CMK (cell line): ENCODE measurements at places on chromosomes 3 and 15.
A peak's percentile ranks its signal among the peaks of the same experiment; 100 is the strongest.

DNA sequence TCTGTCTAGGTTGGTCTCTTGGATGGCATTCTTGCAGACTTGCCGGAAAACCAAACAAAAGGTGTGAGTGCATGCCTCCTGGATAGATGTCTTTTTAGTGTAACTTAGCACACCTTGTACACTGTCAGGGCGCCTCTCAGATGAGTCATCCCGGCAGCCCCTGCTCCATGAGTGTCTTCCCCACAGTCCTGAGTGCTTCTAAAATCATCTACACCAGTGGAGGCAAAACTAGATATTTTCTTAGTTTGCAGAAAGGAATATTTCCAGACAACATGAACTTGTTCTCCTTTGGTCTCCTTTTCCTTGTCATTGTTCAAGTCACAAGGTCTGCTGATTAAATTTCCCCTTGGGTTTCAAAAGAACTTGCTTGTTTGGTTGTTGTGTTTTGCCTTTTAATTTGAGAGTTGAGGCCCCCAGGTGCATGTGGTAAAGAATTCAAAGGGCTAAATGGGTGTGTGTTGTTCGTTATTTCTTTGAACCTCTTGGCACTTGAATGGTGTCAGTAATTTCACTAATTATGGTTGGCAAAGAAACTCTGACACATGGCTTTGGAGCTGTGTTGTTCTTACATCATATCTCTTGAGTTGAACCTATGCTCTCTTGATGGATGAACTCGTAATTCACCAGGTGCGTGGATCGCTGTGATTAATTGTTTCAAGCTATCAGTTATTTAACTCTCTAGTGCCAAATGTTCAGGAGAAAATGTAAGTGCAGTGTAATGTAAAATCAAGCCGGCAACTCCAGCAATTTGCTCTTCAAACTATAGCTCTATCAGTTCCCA is 98.2 kb downstream of the IGF1R start:
- no peak for DNase-seq

GRCh38 chr15:42385980-42386700 is 26.8 kb downstream of the CAPN3 start:
- peak; percentile 22 for DNase-seq

GRCh38 chr3:128343287-128344051 is 123.2 kb downstream of the DNAJB8 start:
- no peak for DNase-seq

- no peak for DNase-seq
Observed at GRCh38 chr3:187935623-187936156, 190.4 kb upstream of the BCL6 start.

DNA sequence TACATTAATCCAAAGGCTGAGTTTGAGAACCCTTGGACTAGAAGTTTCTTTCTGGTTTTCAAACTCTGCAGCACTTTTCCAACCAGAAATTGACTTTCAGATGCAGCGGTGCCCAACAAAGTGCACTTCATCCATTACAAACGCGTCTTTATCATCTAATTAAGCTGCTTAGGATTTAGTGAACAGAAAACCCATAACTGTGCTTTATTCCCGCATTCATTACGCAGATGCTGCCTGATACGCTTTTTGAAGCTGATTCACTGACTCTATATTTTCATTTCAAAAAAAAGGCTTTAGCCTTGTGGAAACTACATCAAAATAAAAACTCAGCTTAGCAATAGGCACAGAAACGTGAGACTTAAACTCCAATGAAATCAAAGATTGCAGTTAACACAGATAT is 69.8 kb upstream of the CTXND1 start:
- no peak for DNase-seq

DNA sequence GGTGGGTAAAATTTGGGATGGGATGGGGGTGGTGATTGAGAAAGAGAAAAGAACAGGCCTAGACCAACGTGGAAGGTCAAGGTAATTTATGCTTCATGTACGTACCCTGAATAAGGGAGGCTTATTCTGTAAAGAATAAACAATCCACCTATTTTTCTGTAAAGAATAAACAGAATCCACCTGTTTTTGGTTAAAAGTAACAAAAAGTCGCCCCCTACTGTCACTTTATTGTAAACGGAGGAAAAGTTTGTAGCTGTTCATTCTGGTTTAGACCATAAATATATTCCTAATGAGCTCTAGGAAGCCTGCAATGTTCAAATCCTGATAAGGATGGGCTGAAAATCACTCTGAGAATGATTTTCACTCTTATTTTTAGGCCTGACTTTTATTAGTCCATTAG is 23.5 kb upstream of the SQOR start:
- no peak for DNase-seq

DNA sequence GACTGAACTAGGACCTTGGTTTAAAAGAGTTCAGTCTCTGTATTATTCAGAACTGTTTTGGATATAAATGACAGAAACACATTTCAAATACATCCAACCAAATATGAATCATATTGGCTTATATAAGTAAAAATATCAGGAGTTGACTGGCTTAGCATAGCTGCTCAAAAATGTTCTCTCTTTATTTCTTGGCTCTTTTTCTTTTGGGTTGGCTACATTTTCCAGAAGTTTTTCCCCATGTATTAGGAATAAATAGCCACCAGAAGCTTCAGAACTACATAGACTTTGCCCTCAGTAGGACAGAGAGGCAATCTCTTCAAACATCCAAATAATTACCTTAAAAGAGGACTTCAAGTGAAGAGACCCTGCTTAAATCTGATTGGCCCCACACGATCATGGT is 32.7 kb downstream of the KCNMB2 start:
- no peak for DNase-seq

DNA sequence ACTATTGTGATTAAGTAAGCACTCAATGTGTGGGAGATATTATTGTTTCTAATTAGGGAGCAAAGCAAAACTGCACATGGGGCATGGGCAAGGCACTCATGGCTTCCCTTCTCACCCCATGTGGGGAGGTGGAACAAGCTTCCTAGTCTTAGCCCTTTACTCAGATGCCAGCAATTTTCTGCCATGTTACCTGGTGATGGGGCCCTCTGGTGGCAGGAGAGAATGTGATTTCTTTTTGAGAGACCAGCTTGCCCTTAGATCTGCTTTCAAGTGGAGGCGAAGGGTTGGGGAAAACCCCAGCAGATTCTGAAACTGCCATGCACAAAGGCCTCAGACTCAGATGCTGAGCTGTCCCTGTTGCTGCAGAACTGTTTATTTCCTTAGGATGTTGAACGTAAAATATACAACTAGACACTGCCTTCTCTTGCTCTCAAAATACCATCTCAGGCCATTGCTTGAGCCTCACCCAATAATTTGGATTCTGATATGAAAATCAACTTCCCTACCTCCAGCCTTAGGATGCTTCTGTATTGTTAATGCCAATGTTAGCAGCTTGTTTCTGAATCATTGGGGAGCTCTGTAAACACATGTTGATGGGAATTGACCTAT is 130.2 kb upstream of the TPRG1 start:
- no peak for DNase-seq

- no peak for DNase-seq
Observed at GRCh38 chr3:12791430-12791829, 5.0 kb upstream of the CAND2 start.

GRCh38 chr3:3191675-3192285 is 12.3 kb upstream of the CRBN start:
- peak; percentile 86 for DNase-seq

DNA sequence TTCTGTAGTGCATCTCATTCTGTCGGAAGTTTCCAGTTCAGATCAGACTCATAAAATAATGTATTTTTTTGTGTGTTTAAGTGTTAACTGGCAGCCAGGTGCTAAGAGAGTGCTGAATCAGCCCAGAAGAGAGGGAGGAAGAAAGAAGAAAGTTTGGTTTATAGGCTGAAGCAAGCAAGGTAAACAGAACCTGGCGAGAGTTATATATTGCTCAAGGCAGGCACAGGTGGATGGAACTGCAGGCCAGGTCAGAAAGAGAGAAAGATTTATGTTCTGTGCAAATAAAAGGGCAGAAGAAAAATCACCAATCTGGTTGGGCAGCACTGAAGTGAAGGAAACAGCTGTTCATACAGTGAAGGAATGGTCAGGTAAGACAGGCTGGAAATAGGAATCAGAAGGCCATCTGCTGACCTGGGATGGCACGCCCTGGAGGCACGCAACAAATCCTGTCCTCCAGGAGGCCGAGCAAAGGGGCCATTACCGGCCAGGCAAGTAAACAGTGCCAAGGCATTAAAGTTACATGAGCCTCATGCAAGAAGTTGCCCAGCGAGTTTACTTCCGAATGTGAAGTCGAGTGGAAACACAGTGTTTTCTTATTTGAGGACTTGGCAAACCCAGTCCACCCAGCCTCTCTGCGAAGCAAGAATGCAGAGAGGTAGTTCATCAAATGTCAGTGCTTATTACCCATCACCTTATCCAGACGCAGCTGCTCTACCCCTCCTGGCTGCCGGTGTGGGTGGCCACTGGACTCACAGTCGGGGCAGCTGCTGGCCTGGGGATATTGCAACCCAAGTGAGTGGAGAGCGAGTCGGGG is 309.8 kb downstream of the VPS13C start:
- no peak for DNase-seq

GRCh38 chr15:83846847-83847246 is 192.9 kb downstream of the ADAMTSL3 start:
- DNase-seq: no peak

- no peak for DNase-seq
Observed at GRCh38 chr3:9653565-9654248, 4.4 kb downstream of the MTMR14 start.

- no peak for DNase-seq
Observed at GRCh38 chr15:83650831-83651230, 3.1 kb upstream of the ADAMTSL3 start.

- DNase-seq: no peak
Observed at GRCh38 chr3:171039674-171040073, 13.2 kb upstream of the SLC2A2 start.

DNA sequence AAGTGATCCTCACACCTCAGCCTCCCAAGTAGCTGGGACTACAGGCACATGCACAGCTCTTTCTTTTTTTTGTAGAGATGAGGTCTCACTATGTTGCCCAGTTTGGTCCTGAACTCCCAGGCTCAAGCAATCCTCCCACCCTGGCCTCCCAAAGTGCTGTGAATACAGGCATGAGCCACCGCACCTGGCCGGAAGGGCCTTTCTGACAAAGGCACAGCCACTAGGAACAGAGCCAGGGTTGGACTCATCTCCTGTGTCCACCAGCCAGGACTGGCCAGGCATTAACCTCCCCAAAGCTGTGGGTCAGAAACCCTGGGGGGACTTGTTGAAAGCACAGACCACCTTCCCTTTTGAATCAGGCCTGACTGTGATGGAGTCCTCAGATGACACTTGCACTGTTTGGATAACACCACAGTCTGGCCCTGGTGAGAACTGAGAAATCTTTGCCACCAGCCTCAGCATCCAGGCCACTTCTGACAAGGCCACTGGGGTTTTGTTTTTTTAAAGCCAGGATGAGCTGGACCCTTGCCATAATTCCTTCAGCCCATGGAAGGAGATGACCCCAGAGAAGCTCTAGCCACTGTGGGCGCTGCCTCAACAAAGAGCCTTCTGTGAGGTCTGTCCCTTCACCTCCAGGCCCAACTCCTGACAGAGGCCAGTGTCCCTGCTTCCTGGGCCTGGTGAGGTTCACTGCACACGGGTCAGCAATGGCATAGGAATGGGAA is 4.8 kb downstream of the TKT start:
- no peak for DNase-seq

GRCh38 chr3:186665625-186666188 is at the start of gene HRG:
HRG (plus strand) TSS chr3:186666014; CDS start chr3:186666032, 18 bp downstream.
- DNase-seq: no peak

DNA sequence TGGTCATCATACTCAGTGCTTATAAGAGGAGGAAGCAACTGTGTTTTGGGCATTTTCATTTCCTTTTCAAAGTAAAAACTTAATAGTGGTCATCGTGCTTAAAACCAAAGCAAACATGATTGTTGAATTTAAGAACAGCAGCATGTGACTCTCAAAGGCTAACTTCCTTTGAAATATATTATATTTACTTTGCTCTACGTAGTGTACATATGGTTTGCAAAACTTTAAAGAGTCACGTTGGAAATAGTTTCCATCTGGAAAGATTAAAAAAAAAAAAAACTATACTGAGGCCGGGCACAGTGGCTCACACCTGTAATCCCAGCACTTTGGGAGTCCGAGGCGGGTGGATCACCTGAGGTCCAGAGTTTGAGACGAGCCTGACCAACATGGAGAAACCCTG is 367.9 kb upstream of the BCHE start:
- no peak for DNase-seq

GRCh38 chr3:24763393-24763792 is 268.7 kb upstream of the THRB start:
- no peak for DNase-seq

DNA sequence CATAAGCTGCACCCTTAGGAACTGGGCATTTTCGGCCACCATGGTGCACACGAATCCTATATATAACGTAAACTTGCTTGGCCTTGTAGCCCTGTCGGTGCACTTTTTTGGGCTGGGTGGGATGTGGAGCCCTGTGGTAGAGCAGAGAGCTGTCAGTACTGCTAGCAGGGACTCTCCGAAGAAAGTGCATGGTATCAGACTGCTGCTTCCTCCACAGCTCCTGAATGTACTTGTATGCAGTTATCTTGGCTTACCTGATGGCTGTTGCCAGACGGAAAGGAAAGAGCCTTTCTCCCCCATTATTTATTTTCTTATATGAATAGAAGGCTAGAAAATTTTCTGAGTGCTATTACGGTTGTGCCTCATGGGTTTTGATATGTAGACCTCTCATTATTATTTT is 8.4 kb downstream of the GALK2 start:
- DNase-seq: no peak

DNA sequence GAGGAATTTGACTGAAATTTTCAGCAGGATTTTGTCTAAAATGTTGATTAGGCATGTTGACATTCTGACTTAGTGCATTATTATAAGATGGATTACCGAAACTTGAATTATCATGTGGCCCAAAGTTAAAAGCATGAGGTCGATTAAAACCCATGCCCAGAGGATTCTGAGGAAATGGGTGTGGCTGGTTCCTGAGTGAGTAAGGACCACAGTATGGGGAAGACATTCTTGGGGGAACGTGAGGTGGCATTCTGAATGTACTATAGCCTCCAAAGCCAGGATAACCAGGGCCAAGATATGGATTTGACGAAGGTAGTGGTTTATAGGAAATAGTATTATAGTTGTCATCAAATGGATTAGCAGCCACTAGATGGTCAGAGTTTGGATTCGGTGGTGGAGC is 38.7 kb upstream of the DNAAF4 start:
- DNase-seq: no peak

GRCh38 chr3:160038862-160039562 is 50.4 kb downstream of the IL12A start:
- DNase-seq: no peak

- no peak for DNase-seq
Observed at GRCh38 chr3:179706233-179706632, 53.4 kb downstream of the USP13 start.

GRCh38 chr3:152323834-152324233 is 55.1 kb downstream of the MBNL1 start:
- no peak for DNase-seq

GRCh38 chr15:36977659-36978058 is 122.7 kb downstream of the MEIS2 start:
- no peak for DNase-seq

GRCh38 chr3:41173926-41174885 is 25.1 kb upstream of the CTNNB1 start:
- DNase-seq: no peak

GRCh38 chr15:99999282-100000070 is 266.2 kb upstream of the LYSMD4 start:
- DNase-seq: no peak

- no peak for DNase-seq
Observed at GRCh38 chr3:153552887-153553604, 391.0 kb downstream of the RAP2B start.
